Activated CD4-positive, CD25-positive, alpha-beta regulatory T cell treated with anti-CD3 and anti-CD28 coated beads, Interleukin-2, amount 50 U/mL, for 72 hours (primary cell): ENCODE measurements at places on chromosomes 13 and 19.

DNA sequence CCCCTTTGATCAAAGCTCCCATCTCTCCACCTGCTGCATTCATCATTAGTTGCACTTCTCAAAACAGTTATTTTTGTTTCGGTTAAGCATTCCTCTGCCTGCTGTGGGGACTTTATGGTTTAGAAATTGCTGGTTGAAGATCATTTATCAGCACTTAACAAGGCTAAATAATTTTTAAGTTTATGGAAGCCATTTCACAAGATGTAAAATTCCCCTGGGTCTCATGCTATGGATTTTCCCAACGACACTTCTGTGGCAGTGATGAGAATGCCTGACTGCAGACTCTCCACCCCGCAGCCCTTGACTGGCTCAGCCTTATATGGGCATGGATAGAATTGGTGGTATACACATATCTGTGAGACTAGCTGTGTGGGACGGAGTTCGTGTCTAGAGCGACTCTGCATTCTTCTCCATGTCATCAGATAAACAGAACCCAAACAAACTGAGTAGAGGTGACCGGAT lies 52.8 kb downstream of the COL4A2 start:
- no peak for DNase-seq

- DNase-seq = no peak
Measured at GRCh38 chr13:111970494-111971141, 96.3 kb upstream of the SOX1 start.

DNA sequence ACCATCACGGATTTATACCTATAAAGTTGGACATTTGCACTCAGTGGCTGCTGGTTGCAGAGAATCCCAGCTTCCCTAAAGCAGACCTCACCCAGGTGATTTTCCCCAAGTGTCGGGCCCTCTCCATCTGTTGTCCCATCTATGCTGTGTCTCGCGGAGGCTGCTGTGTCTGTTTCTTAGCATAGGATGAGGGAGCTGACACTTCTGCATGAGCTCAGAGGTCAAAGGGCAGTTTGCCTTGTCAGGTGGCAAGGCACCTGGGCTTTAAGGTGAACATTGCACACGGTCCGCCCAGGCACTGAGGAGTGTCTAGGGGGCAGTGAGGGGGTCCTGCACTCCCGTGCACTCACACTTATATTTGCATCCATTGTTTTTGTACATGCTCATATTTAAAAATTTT lies 151.6 kb downstream of the ZIC5 start:
- DNase-seq = no peak

- DNase-seq = no peak
Measured at GRCh38 chr13:91725646-91726045, 327.2 kb downstream of the GPC5 start.

DNA sequence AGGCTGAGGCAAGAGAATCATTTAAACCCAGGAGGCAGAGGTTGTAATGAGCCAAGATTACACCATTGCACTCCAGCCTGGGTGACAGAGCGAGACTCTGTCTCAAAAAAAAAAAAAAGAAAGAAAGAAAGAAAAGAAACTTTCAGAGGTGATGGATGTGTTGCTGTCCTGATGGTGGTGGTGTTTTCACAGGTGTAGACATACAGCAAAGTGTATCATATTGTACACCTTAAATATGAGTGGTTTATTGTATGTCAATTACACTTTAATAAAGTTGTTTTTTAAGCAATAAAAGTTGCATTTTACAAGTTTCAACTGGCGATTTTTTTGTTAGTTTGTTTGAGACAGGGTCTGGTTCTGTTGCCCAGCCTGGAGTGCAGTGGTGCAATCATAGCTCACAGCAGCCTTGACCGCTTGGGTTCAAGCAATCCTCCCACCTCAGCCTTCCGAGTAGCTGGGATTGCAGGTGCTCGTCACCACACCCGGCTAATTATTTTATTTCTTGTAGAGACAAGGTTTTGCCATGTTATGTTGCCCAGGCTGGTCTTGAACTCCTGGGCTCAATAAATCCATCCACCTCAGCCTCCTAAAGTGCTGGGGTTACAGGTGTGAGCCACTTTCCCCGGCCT lies 13.5 kb upstream of the INSR start:
- no peak for DNase-seq

DNA sequence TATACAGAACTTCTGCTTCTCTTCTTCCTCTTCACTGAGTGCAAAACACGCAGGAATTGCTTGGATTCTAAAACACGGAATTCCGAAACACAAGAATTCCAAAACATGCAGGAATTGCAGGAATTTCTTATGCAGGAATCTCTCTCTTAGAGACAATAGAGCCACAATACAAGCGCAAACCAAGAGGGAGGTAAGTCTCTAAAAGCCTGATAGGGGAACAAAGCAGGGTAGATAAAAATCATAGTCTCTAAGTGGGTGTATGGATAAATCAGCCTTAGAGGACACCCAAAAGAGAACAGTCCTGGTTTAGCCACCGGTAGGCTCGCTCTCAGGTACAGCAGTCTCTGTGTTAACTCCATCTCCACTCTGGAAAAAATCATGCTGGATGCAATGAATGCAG lies 112.9 kb downstream of the LHFPL6 start:
- no peak for DNase-seq

GRCh38 chr13:97139691-97140090 lies 82.4 kb upstream of the MBNL2 start:
- DNase-seq = no peak

- no peak for DNase-seq
Measured at GRCh38 chr19:40524655-40525054, 52.0 kb upstream of the SHKBP1 start.

GRCh38 chr19:43367822-43368221 lies 14.3 kb downstream of the CD177 start:
- no peak for DNase-seq

- DNase-seq = no peak
Measured at GRCh38 chr13:78137404-78138142, 218.9 kb upstream of the EDNRB start.

DNA sequence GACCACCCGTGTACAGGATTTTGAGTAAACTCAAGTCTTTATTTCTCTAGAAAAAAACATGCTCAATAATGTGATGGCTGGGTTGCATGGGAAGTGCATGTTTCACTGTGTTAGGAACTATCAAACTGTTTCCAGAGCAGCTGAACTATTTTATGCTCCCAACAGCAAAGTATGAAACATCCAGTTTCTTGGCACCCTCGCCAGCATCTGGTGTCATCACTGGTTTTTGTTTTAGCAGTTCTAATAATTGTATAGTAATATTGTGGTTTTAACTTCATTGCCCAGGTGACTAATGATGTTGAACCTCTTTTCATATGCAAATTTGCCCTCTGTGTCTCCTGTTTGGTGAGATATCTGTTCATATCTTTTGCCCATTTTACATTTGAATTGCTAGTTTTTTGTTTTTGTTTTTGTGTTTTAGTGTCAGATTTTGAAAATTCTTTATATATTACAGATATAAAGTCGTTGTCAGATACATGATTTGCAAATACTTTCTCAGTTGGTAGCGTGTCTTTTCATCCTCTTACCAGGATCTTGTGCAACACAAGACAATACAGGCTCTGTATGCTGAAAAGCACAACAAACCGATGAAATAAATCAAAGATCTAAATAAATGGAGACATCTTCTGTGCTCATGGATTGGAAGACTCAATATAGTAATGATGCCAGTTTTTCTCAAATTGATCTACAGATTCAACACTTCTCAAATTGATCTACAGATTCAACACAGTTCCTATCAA lies 87.8 kb downstream of the IPO5 start:
- DNase-seq = no peak

DNA sequence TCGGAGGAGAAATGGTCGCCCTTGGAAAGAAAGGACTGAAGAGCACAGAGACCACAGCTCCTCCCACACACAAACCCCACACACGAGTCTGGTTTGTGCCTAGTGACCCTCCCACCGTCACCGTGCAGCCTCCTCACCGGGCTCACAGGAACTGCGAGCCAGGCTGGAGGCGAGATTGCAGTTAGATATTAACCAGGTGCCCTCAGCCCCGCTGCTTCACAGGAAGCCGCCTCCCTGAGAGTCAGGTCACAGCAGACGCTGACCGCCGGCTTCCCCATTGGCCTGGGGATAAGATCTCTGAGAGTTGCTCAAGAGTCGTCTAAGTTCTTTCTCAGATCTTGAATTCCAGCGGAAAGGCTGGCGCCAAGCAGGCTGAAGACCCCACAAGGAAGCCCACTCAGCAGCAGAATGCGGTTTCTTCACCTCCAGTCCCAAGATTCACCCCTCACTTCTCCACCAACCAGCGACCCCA lies 870 bp downstream of the ZNF44 start:
- peak; percentile 57 for DNase-seq

GRCh38 chr13:98333486-98333885 lies 156.4 kb upstream of the RNF113B start:
- no peak for DNase-seq

DNA sequence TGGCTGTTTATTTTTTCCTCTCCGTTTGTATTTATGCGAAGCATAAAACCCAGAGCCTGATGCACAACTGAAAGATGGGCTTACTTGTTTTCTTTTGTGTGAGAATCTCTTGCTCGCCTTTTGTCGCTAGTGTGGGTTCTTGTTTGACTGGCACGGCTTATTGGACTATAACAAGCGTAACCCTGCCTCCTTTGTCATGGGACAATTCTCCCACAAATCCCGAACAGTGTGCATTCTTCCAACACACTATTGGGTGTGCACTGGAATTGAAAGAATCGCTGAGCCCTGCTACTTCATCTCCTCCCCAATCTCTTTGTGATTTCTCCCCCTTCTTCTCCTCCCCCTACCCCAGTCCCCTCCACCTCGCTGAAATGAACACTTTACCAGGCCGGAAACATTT lies 110.8 kb downstream of the ZIC5 start:
- DNase-seq = no peak

DNA sequence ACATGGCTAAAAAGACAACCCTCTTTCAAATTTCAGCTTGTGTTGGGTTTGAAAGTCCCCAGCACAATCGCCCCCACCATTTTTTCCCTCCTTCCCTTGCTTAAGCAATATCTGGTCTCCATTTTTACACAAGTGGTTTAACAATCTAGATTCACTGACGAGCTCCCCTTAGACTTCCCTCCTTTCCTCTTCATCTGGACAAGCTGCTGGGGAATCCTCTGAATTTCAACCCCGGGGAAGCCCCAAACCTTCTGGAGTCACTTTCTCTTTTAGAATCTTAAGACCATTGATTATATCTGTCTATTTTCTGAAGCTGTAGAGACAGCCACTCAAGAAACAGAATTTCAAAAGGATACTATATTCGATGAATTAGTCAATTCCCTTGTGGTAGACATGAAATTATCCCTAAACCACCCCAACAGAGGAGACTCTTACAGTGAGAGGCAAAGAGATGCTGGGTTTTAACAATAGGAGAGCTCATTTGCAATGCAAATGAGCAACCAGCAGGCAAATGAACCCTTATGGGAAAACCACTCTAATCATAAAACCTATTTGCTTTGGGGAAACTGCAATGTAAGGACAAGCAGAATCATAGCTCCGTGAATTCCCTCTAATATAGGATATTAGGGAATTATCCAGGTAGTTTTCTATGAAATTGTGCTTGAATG lies 78.9 kb downstream of the TEX26 start:
- no peak for DNase-seq
